Activated CD4-positive, alpha-beta T cell treated with anti-CD3 and anti-CD28 coated beads, Interleukin-2, amount 10 ng/mL, durations not matched to agents 24 days and 14 days (primary cell): ENCODE measurements at places on chromosomes 4 and X.
A peak's percentile ranks its signal among the peaks of the same experiment; 100 is the strongest.

DNA sequence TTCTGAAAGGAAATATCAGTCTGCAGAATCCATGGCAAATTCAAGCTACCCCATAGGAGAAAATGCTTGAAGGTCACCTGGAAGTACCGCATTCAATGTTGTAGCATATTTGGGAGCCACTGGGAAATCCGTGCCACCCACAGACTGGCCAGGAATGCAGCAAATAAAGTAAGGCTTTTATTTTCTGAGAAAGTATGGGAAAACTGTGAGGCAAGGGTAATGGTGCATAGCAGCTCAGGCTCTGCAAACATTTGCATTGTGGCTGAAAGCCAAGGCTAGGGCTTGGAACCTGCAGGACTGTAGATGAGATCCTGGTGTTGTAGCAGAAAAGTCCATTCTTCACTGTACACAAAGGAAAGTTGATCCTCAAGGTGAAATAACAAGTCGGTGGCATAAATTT is 450.9 kb upstream of the NR3C2 start:
- H3K4me3 ChIP-seq, result no peak overlapping the region
- no peak overlapping the region for H3K27ac ChIP-seq
- DNase-seq, result no peak
- H3K4me1 ChIP-seq, result no peaks in the 10 kb centered on the region

- H3K27me3 ChIP-seq, result no peaks in the 10 kb centered on the region
- DNase-seq, result no peak
- no peak overlapping the region for H3K27ac ChIP-seq
- no peaks in the 10 kb centered on the region for H3K36me3 ChIP-seq
- H3K4me1 ChIP-seq, result no peaks in the 10 kb centered on the region
These were observed 123.1 kb upstream of the GRIA3 start for GRCh38 chrX:123060986-123061385.

DNA sequence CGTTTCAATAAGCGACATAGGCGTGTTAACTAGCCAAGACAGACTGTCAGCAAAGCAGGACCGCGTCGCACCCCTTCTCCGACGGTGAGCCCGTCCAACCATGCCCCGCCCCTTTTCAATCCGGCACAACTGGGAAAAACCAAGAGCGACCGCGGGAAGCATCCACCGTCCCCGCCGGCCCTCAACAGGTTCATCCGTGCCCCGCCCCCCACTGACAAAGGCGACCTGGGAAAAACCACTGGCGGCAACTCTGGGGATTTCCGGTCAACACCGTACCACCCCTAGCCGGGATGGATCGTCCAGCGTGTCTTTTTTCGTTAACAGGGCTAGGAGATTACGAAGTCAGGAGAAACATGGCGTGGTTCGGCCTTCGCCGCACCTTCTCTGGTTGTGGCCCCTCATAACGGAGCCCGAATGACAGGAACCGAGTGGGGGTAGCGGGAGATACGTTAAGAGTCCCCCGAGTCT is 377 bp downstream of the TIMM17B start:
- no peaks in the 10 kb centered on the region for H3K27me3 ChIP-seq
- peaks cover 16% of the 10 kb centered on the region for H3K4me1 ChIP-seq
- H3K27ac ChIP-seq, result peak overlapping the region; percentile 95
- peaks cover 27% of the 10 kb centered on the region for H3K36me3 ChIP-seq

DNA sequence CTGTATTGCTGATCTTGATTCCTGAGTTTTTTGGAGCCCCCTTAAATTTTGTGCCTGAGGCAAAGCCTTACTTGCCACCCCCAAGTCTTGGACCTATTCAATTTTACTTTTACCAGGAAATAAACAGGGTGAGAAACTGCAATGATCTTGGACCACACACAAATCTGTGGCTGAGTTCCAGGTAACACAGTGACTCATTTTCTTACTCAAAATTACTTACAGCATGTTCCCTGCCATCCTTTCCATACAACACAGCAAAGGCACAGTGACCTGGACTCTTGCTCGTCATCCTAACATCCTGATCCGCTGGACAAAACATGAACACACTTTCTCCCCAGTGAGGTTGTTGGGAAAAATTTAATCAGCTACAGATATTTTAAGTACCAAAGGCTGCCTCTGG is 60.7 kb upstream of the S100G start:
- H3K36me3 ChIP-seq, result peaks cover 10% of the 10 kb centered on the region
- peaks cover 7% of the 10 kb centered on the region for H3K4me1 ChIP-seq
- H3K27ac ChIP-seq, result no peak overlapping the region
- no peak overlapping the region for H3K4me3 ChIP-seq
- no peak for DNase-seq
- no peaks in the 10 kb centered on the region for H3K27me3 ChIP-seq

GRCh38 chr4:138671606-138672084 is 343.9 kb upstream of the NOCT start:
- DNase-seq, result no peak
- no peak overlapping the region for H3K27ac ChIP-seq
- H3K27me3 ChIP-seq, result peaks cover 2% of the 10 kb centered on the region
- no peaks in the 10 kb centered on the region for H3K4me1 ChIP-seq
- H3K4me3 ChIP-seq, result no peak overlapping the region
- no peaks in the 10 kb centered on the region for H3K36me3 ChIP-seq

DNA sequence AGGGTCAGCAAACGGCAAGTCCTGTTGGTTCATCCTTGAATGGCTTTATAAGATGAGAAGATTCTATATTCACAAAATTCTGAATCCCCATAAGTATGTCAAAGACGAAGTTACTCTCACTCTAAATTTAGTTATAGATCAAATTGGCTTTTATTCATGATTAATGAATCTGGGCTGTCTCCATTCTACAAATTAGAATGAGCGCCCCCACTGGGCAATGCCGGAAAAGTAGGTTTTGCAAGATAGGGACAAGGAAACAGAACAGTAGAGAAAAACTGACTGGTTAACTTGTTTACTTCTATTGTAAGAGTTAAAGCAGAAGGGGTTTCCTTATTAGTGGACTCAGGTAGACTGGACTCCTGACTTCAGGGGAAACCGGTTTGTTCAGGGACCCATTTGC is 100.3 kb downstream of the F11 start:
- no peaks in the 10 kb centered on the region for H3K27me3 ChIP-seq
- H3K4me3 ChIP-seq, result no peak overlapping the region
- H3K36me3 ChIP-seq, result no peaks in the 10 kb centered on the region
- H3K27ac ChIP-seq, result no peak overlapping the region
- DNase-seq, result no peak

DNA sequence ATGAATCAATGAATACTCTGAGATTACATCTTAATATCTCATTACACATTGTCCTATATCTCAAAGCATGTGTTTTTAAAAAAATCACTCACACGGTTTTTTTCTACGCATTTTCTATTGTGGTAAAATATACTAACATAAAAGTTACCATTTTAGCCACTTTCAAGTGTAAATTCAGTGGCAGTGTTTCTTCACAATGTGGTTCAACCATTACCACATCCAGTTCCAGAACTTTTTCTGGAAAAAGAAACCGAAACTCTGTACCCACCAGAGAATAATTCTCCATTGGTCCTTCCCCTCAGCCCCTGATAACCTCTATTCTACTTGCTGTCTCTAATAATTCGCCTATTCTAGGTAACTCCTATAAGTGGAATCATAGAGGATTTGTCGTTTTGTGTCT is 35.3 kb upstream of the ACSL1 start:
- no peak for DNase-seq
- peaks cover 17% of the 10 kb centered on the region for H3K27me3 ChIP-seq
- no peaks in the 10 kb centered on the region for H3K36me3 ChIP-seq
- H3K27ac ChIP-seq, result peak overlapping the region; percentile 0

GRCh38 chrX:72009731-72010130 is 99.1 kb downstream of the NHSL2 start:
- H3K27ac ChIP-seq, result no peak overlapping the region
- no peak overlapping the region for H3K4me3 ChIP-seq
- no peaks in the 10 kb centered on the region for H3K36me3 ChIP-seq
- no peaks in the 10 kb centered on the region for H3K4me1 ChIP-seq
- DNase-seq, result no peak

DNA sequence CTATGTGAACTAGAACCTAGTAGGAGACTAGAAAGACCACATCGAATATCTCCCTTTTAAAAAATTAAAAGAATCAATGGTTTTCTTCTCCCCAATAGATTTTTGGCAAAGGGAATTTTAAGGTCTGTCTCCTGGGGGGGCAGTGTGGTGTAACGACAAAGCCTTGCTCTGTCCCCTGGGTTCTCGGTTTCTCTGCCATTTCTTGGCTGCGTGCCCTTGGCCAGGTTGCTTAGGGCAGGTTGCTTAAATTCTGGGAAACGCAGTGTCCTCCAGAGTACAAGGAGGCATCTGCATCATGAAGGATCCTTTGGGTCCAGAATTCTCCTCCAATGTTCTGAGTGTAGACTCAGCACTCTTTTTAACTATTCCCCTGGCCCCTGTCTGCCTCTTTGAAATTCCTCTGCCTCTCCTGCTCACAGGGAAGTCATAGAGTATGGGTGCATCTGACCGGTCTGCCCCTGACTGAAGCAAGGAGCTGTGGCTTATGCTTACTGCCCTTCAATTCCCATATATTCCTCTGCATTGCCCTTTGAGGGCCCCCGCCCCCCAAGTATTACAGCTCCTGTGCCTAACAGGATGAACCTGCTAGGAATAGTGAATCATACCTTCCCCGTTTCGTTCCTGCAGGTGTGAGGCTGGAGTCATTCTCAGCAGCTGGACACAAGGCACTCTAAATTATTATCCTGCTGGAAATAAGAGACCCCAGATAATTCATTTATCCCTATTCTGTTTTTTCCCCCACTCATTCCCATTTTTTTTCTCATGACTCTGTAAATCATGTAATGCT is 2.2 kb downstream of the KIT start:
- peak overlapping the region; percentile 81 for H3K4me3 ChIP-seq
- no peak overlapping the region for H3K27ac ChIP-seq
- DNase-seq, result no peak

DNA sequence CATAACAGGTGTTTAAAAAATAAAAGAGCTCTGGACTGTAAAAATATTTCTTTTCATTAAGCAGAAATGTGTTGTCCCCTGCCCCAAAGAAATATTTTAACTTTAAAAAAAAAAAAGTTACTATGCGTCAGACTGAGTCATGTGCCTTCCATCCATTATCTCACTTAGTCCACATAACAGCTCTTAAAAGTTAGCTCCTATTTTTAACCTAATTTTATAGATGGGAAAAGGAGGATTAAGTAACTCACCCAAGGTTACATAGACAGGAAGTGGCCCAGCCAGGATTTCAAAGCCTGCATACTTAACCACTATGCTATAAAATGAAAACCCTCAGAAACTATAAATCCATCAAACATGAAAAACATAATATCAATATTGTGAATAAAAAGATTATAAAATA is 97.7 kb downstream of the MANBA start:
- no peak for DNase-seq
- peaks cover 2% of the 10 kb centered on the region for H3K4me1 ChIP-seq
- peaks cover 14% of the 10 kb centered on the region for H3K36me3 ChIP-seq
- H3K27me3 ChIP-seq, result no peaks in the 10 kb centered on the region
- H3K4me3 ChIP-seq, result no peak overlapping the region

GRCh38 chrX:7062276-7062675 is 85.2 kb upstream of the STS start:
- H3K4me1 ChIP-seq, result peaks cover 15% of the 10 kb centered on the region
- no peak overlapping the region for H3K27ac ChIP-seq

- no peaks in the 10 kb centered on the region for H3K4me1 ChIP-seq
- no peaks in the 10 kb centered on the region for H3K36me3 ChIP-seq
- no peak overlapping the region for H3K4me3 ChIP-seq
- no peak overlapping the region for H3K27ac ChIP-seq
- no peaks in the 10 kb centered on the region for H3K27me3 ChIP-seq
These were observed 895.1 kb downstream of the PCDH18 start for GRCh38 chr4:136637071-136637777.

GRCh38 chr4:25788703-25789238 is 74.0 kb downstream of the SEL1L3 start:
- no peak overlapping the region for H3K4me3 ChIP-seq
- H3K4me1 ChIP-seq, result peaks cover 3% of the 10 kb centered on the region
- DNase-seq, result no peak
- H3K27ac ChIP-seq, result no peak overlapping the region
- no peaks in the 10 kb centered on the region for H3K27me3 ChIP-seq

DNA sequence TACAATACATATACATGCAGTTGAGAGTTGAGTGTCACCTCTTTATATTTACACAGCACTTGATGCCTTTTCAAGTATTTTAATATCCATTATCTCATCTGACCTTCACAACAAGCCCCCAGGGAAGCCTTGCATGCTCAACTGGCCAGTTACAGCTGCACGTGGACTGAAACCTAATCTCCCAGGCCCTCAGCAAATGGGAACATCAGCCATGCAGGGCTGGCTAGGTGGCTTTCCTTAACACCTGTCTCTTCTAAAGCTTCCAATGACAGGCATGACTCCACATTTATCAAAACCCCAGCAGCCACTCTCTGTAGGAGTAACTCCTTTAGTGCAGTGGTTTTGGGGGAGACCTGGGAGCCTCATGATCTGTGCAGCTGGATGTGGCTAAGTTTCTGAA is 56.4 kb downstream of the PHKA2 start:
- H3K4me3 ChIP-seq, result no peak overlapping the region
- H3K27ac ChIP-seq, result no peak overlapping the region
- DNase-seq, result no peak
- no peaks in the 10 kb centered on the region for H3K27me3 ChIP-seq
- H3K4me1 ChIP-seq, result no peaks in the 10 kb centered on the region

DNA sequence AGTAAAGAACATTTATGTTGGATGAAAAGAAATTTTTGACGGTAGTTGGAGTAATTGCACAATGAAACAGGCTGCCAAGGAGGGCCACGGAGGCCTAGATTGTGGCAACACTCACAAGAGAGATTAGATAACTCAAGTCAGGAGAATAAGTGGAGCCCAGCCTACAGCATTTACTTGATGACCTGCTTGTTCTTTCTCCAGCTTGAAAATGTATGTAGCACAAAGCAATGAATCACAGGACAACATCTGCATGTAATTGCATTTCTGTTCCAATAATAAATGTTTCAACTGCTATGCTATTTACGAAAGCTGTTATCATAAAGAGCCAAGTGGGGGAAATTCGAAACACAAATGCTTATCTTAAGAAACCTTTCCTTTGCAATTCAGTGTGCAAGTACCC is 221.2 kb upstream of the MID1 start:
- H3K36me3 ChIP-seq, result no peaks in the 10 kb centered on the region
- no peak overlapping the region for H3K4me3 ChIP-seq
- H3K27ac ChIP-seq, result no peak overlapping the region
- no peak for DNase-seq

DNA sequence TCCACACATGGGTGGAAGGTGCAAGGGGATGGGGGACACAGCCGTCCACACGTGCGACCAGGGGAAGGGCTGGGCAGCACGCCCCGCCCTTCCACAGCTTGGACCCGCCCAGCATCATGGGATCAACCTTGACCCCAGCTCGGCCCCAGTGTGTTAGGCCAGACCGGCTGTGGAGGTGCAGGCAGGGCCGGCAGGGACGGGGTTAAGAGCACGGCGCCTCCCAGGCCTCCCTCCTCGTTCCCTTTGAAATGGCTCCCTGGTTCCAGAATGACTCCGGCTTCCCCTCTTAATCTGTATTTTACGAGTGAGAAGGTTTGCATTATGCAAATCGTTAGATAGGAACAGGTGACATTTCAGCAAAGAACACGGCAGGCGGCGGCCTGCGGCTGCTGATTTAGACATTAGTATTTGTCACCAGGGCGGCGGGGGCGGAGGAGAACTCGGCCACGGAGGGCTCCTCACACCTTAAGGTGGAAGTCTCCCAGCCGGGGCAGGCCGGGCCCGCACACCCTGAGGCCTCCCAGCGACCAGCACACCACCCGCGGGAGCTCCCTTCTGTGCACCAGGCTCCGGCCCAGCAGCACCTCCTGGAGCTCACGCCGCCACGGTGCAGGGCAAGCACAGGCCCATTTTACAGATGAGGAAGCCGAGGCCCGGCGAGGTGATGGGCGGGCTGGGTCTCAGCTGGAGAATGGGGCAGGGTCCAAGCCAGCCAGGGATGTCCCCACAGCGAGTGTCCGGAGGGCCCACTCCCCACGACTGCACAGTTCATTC is 116.1 kb downstream of the FAM53A start:
- no peaks in the 10 kb centered on the region for H3K27me3 ChIP-seq
- H3K4me1 ChIP-seq, result peaks cover 2% of the 10 kb centered on the region
- no peak overlapping the region for H3K4me3 ChIP-seq
- DNase-seq, result no peak
